Progenitor cell of endocrine pancreas (in vitro differentiated cells): ENCODE measurements at places on chromosomes 7 and 10.

- DNase-seq: no peak
Measured at GRCh38 chr10:123995082-123995460, 98.3 kb downstream of the CHST15 start.

GRCh38 chr10:120460776-120461175, 3.7 kb downstream of the PLPP4 start:
- no peak for DNase-seq

DNA sequence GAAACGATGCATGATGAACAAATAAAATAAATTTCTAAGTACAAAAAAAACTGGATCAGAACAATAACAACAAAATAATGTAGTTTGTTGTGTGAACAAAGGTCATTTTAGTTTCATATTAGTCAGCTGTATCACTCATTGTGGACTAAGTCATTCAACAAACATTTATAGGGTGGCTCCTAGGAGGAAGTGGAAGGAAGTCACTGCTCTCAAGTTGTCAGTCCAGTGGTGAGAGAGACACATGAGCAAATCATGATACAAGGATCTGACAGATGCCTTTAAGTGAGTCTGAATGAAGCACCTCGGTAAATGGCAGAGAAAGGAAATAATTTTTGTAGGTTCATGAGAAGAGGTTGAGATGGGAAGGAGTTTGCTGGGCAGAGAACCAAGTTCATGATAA, 56.8 kb downstream of the EPDR1 start:
- no peak for DNase-seq

- DNase-seq: no peak
Measured at GRCh38 chr7:132066761-132067171, 509.5 kb downstream of the PLXNA4 start.

DNA sequence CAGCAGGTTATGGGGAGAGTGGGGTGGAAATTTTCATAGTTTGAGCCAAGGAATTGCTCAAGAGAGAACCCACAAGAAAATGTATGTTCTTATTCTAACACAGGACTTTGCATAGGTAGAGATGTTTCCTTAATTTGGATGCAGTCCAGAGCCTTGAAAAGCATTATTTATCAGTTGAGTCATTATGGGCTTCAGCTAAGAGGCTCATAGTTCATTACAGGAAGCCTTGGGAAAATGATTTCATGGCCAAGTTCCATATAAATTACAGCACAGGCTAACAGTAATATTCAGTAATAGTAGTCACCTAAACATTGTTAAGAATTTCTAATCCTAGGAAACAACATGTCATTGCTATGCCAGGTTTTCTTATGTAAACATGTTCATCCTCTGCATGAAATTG, 131.1 kb upstream of the PTPRZ1 start:
- DNase-seq: no peak
